ENCODE measurements at places on chromosomes 5 and 9.
A peak's percentile ranks its signal among the peaks of the same experiment; 100 is the strongest.

DNA sequence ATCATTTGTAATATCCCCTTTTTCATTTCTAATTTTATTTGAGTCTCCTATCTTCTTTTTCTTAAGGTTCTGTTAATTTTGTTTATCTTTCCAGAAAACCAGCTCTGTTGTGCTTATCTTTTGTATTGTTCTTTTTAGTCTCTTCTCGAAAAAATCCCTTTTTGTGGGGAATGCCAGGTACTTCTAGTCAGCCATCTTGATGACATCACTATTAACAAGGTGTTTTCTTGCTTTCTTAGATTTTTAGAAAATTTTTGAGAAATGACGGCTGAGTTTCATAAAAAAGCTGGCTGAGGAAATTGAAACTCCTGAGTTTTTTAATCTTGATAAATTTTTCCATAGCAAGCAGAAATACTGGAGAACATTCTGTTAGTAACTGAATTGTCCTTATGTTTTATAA is 10.7 kb downstream of the RNF180 start:
- no peak for DNase-seq

DNA sequence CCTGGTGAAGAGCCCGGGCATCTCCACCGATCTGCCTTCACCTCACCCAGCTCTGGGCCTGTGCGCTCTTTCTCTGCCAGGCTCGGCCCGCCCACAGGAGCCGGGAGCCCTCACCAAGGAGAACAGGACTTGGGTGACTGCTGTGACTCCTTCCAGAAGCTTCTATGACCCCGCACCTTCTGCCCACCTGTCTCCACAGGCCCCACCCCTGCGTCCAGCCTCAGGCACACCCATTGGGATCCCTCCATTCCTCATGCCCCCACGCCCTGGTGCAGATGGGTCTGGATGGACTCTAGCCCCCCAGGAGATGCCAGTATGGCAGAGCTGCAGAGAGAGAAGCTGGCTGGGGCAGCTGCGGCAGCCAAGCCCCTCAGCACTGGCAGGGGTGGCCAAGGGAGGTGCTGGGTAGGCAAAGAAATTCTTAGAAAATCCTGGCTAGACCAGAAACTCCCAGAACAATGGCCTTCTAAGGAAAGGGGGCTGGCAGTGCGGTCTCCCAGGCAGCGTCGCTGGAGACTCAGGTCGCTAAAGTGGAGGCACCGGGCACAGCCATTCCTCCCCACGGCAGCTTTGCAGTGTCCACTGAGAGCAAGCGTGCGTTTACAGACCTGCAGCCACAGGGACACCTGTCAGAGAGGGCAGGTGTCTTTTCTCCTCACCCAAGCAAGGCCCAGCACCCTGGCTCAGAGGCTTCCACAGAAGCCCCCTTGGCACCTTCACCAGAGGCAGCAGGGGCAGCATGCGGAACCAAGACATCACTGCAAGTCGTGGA is 17.3 kb downstream of the LPCAT1 start:
- DNase-seq = no peak

DNA sequence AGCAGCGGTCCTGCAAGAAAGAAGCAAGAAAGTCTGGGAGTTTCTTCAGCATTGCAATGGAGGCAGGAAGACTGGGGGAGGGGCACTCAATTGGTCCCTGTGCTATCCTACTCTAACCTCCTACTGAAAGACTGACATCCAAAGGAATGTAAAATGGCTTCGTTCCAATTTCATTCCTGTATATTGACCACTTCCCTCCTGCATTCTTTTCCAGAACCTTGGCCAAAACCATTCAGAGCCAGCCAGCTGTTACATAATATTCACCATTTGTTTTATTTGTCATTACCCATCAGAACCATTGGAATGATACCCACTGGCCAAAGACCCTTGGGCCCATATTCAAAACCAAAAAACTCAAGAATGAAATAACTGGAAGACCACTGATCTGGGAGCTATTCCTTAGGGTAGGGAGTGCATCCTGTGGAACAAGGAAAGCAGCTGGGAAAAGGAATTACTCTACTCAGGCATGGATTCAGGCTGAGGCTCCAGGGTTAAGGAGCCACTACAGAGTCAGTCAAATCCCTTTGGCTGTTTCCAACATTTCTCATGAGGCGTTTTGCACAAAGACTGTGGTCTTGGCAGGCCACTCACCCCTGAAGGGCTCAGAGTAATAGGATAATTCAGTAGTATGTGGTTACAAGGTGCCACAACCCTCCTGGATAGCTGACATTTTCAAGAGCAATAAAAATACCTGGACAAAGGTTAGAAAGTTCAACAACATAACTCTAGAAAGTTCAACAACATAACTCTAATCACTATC is 148.7 kb upstream of the SLC1A3 start:
- DNase-seq = peak; percentile 30

GRCh38 chr5:120510098-120510637 is 46.1 kb downstream of the PRR16 start:
- no peak for DNase-seq

- DNase-seq = no peak
Measured at GRCh38 chr9:75956161-75956560, 65.7 kb downstream of the PCSK5 start.

DNA sequence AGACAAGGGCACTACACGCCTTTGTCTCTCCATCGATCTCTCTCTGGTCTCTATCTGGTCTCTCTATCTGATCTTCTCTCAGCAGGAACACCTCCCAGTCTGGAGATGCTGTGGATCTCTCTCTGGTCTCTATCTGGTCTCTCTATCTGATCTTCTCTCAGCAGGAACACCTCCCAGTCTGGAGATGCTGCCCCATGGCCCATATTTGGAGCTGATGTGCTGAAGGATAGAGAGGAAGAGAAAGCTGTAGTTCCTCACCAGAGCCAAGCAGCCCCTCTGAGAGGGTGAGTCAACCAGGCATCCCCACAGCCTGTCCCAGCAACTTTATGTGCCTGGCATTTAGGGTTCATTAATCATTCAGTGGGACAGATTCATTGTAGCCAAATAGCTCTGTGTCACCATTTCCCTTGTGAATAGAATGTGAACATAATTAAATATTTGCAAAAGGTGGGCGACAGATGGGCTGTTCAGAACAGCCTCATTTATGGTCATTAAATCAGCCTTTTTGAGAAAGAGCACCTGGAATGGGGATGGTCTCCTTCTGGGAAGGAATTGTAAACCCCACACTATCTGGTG is 189.3 kb upstream of the MAST4 start:
- DNase-seq = no peak

DNA sequence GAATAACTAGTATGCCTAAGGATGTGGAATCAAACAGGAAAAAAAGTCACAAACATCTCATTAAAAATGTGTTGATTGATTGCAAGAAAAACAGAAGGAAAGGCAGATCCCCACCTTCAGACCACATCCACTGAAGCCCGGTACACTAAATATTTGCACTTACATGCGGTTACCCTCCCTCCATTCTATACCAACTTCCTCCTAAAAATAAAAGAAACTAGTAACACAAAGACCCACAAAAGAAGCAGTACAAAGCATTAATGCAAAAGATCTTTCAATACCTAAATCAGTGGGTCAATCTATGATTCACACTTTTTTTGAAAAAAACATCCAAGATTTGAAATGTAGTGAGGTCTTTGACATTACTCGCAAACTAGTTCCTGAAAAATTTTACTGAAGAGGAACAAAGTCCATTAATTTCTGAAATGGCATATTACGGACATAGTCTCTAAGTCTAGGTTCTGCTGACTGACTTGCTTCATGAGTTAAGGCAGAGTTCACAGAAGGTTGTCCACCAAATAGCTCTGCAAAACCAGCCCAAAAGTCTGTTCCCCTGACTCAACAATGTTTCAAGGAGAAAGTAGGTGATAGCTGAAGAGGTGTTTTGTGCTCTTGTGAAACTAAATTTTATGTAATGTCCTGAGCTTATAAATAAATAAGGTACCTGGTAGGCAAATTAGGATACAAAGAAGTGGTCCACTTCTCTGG is 100.7 kb downstream of the PAM start:
- DNase-seq = peak; percentile 53

GRCh38 chr5:107319901-107320300 is 350.8 kb downstream of the EFNA5 start:
- no peak for DNase-seq

- no peak for DNase-seq
Measured at GRCh38 chr5:22699319-22699718, 153.8 kb downstream of the CDH12 start.

DNA sequence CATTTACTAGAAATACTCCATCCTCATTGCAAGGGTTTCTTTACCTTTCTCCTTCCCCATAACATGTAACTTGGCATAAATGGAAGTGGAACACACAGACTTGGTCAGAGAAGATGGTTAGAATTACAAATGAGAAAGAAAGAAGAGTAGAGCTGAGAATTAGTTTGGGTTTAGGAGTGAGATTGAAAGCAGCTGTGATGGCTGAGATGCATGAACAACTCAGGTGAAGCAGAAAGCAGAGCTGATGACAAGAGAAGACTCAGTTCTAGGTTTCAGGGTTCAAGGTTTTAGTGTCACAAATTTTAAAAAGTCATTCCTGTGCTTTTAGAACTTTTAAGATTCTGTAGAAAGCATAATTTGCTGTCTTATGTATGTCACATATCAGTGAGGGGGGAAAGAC is 54.0 kb downstream of the TMEM161B start:
- no peak for DNase-seq

GRCh38 chr5:171391996-171392577 is 4.4 kb downstream of the NPM1 start:
- no peak for DNase-seq

GRCh38 chr5:131129306-131129705 is 35.8 kb downstream of the HINT1 start:
- DNase-seq = no peak

DNA sequence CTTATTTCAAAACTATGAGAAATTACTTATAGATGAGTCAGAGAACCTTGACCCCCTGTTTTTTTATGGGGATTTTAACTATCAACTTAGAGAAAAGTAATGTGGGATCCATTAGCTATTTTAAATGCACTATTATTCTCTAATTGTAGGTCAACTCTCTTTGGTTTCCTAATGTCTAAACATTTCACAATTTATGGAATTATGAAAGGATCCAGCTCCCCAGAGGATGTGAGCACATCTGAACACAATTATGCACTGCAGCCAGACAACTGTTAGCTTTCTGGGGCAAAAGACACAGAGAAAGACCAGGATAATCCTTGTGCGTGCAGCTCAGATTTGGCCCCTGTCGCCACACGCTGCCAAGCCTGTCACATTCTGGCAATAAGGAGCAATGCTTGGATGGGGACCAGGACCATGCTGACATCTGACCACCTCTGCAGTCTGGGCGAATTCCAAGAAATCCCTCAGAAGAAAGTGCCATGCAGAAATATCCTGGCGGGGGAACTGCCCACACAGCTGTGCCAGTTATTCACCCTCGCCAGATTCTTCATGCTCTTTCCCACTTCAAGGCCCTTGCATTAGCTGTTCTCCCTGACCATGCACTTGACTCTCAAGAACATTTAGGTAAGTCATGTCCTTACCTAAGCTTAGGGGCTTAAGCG is 22.2 kb upstream of the CMBL start:
- DNase-seq = peak; percentile 95

GRCh38 chr9:115088860-115089259 is 29.1 kb downstream of the TNC start:
- DNase-seq = peak; percentile 36

DNA sequence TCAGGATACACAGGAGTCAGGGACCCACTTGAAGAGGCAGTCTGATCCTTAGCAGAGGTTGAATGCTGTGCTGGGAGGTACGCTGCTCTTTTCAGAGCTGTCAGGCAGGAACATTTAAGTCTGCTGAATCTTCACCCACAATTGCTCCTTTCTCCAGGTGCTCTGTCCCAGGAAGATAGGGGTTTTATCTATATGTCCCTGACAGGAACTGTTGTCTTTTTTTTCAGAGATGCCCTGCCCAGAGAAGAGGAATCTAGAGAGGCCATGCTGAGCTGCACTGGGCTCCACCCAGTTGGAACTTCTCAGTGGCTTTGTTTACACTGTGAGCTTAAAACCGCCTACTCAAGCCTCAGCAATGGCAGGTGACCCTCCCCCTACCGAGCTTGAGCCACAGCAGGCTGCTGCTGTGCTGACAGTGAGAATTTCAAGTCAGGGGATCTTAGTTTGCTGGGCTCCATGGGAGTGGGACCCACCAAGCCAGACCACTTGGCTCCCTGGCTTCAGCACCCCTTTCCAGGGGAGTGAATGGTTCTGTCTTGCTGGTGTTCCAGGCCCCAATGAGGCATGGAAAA is 169.0 kb downstream of the FBXL17 start:
- no peak for DNase-seq

- no peak for DNase-seq
Measured at GRCh38 chr9:7075154-7075553, 317.4 kb downstream of the KDM4C start.

DNA sequence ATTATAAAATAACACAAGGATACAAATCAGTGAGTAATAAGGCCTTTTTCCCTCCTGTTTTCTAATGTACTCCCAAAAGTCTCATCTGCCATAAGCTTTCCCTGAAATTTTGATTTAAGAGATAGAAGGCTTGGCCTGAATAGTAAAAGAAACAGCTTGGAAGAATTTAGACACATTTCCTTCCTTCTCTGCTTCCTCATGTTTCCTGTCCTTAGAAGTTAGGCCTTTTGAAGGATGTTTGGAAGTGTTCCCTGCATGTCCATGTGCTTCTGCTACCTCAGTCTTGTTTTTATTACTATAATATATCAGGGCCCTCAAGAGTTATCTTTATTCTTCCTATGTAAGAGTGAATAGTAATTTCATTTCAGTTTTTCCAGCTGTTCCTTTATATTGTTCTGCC is 242.7 kb downstream of the DEPDC1B start:
- DNase-seq = no peak

DNA sequence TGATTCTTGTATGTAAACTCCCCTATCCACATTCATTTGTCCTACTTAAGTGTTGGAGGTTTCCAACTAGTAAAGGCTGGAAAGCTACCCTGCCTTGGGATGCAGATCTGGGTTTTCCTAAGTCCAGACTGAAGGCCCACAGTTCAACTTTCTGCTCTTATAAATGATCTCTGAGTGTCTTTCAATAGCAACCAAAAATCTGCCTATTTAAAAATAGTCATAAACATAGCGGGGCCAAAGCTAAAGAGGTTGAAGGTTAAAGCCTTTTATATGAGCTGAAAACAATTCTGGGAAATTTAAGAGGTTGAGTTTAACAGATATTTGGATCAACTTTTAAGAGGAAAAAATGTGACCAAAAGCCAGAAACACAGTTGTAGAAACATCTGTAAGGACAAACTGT is 87.2 kb downstream of the NTRK2 start:
- no peak for DNase-seq

- no peak for DNase-seq
Measured at GRCh38 chr5:56344594-56344993, 111.5 kb upstream of the ANKRD55 start.

GRCh38 chr9:96344458-96345180 is 38.9 kb downstream of the SLC35D2 start:
- peak; percentile 98 for DNase-seq

- DNase-seq = no peak
Measured at GRCh38 chr9:85897848-85898247, 43.1 kb upstream of the NAA35 start.

GRCh38 chr9:2622461-2623287 is 1.1 kb downstream of the VLDLR start:
- DNase-seq = no peak
